ENCODE measurements at places on chromosomes 3 and 15.

DNA sequence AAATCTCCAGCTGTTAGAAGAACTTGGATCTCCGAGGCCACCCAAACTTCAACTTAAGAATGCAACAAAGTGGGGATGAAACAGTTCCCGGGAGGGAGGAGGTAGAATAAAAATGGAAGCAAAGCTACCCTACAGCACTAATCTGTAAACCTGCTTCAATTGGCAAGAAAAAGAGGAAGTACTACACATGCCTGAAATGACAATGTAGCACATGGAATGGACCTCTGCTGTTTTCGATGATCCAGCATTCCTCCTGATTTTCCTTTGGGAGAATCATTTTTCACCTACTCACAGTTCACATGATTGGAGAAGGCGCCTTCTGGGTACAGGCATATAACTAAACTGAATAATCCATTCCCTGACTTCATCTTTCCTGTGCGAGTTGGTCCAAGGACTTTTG is 1081.5 kb downstream of the FHIT start:
- DNase-seq: no peak

DNA sequence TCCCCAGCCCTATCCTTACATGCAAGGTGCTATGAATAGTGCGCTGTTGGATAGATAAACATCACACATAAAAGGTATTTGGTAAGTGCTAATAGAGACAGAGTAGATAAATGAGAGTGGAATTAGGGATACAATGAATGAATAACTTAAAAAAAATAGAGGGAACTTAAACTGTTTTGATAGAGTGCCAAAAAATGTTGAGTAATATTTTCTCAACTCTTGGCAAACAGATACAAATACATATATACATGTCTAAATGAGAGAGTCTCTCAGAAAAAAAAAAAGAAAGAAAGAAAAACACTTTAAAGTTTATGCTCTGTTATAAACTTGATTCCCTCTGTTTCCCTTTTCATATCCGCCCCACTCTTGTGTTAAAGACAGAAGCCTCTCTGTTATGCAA is 667.4 kb downstream of the ROBO2 start:
- no peak for DNase-seq

DNA sequence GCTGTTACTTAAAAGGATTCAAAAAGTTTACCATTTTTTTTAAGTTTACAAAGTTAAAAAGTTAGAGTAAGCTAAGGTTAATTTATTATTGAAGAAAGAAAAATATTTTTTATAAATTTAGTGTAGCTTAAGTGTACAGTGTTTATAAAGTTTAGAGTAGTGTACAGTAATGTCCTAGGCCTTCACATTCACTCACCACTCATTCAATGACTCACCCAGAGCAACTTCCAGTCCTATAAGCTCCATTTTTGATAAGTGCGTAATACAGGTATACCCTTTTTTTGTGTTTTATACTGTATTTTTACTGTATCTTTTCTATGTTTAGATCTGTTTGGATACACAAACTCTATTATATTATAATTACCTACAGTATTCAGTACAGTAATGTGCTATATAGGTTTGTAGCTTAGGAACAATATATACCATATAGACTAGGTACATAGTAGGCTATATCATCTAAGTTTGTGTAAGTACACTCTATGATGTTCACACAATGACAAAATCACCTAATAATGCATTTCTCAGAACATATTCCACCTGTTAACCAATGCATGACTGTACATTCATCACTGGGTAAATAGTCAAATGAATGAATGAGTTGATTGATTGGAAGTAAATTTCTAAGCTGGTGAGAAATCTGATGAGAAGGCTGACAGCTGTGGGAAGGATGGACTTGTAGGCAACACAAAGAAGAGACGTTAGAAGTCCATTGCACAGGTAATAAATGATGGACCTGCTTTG is 95.2 kb upstream of the CDIN1 start:
- no peak for DNase-seq

GRCh38 chr15:50148362-50148963 is 29.4 kb upstream of the ATP8B4 start:
- DNase-seq: no peak

GRCh38 chr3:105764378-105765307 is 104.2 kb downstream of the CBLB start:
- DNase-seq: no peak

GRCh38 chr3:16056217-16056616 is 118.3 kb upstream of the GALNT15 start:
- no peak for DNase-seq

DNA sequence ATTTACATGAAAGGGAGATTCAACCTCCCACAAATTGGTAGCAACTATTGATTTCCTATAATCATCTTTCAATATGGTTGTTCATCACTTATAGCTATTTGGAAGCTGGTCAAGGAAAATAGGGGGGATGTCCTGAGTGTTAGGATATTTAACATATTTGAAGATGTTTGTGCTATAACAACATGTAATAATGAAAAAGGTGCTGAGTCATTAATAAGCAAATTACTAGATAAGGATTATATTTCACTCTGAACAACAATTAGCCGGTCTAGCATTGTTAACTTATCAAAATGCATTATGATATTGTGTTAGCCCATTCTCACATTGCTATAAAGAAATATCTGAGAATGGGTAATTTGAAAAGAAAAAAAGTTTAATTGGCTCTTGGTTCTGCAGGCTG is 225.8 kb upstream of the ARPP21 start:
- DNase-seq: no peak

All from GM20000 (cell line).